COR-L47 (cell line): ENCODE measurements at places on chromosomes 3 and 15.
A peak's percentile ranks its signal among the peaks of the same experiment; 100 is the strongest.

GRCh38 chr3:94431876-94432570 is 369.2 kb downstream of the NSUN3 start:
- DNase-seq, result no peak

DNA sequence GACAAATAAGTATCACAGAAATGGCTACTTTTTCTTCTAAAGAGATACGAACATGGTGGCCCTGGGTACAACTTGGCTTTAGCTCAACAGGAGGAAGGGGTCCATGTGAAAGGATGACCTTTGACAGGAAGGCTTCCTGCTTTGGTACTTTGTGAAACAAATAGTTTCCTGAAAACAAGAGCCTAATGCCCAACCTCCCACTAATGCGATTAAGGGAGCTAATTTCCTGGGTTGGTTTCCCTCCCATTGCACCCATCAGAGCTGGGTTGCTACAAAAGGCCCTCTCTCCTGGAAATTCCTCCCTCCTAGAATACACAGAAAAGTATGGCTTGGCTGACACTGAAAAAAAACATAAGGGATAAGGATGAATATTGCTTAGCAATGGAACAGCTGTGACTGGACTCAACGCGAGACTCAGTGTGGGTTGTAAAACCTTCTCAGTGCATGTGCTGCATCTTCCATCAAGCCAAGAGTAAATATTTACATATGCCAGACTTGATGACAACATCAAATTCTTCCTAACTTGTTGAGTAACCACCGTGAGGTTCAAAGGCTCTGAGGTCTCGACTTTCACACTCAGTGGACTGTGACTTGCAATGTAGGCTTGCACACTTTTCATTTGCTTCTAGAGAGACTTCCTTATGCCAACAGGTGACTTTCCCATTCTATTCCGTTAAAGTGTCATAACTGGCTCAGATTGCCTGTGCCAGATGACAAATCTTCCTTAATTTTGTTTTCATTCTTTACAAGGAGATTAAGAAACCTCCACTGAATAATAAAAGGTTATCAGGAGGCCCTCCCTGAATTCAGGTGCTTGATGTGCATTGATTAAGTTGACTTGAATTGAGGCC is 60.1 kb downstream of the ADAMTS9 start:
- DNase-seq, result no peak

- DNase-seq, result no peak
Measured at GRCh38 chr3:123336001-123336400, 112.9 kb downstream of the ADCY5 start.

- no peak for DNase-seq
Measured at GRCh38 chr3:32909999-32910398, 41.4 kb upstream of the CCR4 start.

DNA sequence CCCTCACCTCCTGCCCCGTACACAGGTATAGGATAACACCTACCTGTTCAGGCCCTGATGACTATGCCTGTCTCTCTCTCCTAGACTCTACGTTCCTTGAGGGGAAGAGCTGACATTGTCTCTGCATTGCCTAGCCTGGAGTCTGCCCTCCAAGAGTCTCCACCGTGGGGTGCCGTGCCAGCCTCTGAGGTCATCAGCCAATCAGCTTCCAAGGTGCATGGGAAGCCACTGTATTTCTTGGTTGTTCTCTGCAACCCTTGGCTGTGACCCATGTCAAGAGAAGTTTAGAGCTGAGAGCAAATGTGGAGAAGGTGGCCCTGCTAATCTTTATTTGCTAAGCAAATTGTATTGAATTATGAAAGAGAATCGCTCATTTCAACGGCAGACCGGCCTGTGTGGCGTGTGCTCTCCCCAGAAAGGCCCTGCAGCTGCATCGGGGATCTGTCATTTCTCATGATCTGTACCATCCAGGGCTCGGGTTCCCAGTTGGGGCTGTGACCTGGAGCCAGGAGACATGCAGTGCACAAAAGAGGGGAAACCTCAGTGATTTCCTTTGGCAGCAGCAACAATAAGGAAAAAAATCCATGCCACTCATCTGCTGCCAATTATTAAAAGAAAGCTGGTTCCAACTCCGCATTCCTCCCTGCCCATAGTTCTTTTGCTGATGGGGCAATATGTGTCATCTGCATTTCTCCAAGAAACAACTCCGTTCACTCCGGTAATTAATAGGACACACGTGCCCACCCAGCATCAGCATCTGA is 182.2 kb downstream of the MEGF11 start:
- no peak for DNase-seq

GRCh38 chr3:43921056-43921648 is 230.4 kb downstream of the ABHD5 start:
- DNase-seq, result no peak

GRCh38 chr3:127820826-127821313 is 1.4 kb downstream of the MGLL start:
- DNase-seq, result peak; percentile 43

DNA sequence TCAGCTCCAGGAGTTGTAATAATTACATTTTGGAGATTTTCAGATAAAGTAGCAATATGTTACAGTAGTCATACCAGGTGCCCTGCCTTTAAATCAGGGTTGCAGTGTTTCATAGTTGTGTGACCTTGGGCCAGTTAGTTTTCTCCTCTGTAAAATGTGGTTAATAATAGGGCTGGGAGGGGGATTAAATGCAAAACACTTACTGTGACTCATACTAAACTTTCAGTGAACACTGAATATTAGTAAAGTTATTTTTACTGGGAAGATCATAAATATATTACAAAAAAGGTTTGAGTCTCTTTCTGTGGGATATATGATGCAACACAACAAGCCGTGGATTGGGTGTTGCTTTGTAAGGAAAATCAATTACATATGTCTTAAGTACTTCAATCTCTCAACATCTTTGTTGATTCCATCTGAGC is 1.1 kb upstream of the EBLN2 start:
- no peak for DNase-seq

DNA sequence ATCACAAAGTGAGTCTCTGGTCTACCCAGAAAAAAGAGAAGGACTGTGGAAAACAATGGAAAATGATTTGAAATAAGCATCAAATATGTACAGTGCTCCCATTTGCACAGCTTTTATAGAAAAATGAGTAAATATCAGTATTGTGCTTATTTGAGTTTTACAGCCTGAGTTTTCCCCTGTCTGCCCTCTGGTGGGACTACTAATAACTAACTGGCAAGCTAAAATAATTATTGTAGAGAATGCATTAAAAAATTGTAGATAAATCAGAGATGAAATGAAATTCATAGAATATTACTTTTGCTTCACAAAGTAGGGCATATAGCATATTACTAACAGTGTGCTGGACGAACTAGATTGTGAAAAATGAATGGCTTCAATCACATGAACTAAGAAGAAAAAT is 287.1 kb downstream of the NAALADL2 start:
- DNase-seq, result no peak

DNA sequence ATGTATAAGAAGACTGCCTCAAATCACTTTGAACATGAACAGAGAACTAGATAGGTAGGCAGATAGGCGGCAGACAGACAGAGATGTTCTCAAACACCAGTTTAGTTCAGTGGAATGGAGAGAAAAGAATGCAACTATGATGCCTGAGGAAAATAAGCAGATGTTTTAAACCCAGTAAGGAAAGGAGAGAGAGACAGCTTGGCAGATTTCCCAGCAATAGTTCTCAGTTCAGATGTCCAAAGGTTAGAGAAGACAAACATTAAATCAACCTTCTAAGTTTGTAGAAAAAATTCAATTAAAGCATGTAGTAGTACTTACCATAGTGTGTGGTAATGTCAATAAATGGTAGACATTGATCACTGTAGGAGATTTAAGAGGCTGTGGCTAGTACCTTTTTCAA is 209.6 kb upstream of the PFN2 start:
- no peak for DNase-seq

- DNase-seq, result no peak
Measured at GRCh38 chr3:128070898-128071591, 18.8 kb downstream of the SEC61A1 start.

DNA sequence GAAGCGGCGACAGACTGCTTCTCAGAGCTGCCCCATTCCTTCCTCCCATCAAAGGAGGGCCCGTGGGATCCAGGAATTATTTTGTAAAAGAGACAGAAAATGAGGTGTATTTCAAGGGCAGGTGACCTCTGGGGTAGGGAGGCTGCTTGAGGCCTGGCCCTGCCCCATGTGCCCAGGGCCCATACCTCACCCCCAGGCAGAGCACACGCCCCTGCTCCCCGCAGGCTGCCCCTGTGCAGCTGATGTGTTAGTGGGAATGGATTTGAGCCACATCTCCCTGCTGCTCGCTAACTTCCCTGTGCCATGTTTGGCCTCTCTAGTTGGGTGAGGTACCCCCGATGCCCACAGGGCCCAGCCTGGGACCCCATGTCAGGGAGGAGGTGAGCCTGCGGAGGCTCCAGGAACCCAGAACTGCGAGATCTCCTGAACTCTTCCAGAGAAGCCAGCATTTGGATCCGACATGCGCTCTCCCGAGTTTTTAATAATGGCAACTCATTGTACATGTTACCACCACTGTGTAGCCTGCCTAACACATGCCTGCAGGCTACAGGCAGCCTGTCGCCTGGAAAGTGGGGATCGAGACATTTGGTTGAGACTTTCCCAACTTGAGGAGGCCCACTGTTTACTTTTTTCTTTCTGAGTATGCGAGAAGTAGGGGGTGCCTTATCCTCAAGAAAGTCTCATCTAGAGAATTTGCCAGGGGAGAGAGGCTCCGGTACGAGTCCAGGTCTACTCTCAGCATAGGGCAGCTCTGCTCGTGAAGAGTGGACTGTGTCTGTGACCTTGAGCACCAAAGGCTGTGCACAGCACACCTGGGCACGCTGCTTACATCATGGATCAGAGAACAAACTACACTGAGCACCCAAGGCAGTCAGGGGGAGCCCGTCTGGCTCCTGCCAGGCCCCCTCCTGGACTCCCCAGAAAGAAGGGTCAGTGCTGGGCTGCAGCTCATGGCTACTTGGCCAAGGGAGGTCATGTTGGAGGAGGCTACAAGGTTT is 36.1 kb downstream of the PCSK6 start:
- no peak for DNase-seq

DNA sequence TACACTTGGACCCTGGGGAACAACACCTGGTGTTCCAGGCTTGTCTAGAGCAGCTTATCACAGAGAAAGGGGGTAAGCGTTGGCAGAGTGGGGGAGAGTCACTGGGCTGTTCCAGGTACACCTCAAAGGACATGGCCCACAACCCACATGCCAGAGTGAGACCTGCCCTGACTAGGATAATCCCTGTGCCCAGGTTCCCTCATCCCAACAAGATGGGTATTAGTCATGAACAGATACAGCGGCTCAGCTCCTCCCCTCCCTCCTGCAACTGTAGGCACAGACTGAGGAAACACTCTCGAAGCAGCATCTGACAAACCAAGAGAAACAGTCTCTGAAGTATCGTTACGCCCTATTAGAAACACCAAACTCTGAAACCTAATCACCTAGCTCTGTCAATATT is 32.1 kb upstream of the RPS17 start:
- no peak for DNase-seq

- no peak for DNase-seq
Measured at GRCh38 chr3:19348941-19349564, 200.7 kb downstream of the KCNH8 start.

DNA sequence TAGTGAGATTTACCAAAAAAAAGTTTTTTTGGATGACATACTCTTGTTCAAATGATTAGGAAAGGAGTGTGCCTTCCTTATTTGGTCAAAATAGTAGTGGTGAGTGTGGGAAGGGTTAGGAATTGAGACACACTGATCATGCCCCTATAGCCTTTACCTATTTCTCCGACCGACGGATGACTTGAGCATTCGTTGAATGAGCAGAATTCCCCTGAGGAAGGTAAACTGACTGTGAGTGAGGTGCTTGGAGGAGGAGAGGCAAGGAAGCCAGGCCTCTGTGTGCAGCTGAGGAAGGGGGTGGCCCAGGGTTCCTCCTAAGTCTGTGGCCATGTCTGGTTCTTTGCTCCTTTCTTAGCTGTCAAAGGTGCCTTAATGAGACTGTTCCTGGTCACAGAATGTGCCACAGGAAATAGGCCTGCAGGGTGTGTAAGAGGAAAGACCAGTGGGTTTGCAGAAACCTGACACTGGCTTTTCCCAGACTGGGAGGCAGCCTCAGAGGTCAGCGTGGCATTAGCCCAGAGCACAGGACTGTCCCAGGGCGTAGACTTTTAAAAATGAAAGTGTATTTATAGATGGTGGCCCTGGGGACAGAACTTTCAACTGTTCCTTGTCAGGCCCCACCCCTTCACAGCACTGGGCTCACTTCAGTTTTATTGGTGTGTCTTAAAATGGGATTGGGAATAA is 307.7 kb upstream of the C2CD4B start:
- no peak for DNase-seq

- no peak for DNase-seq
Measured at GRCh38 chr3:189721873-189722665, 90.9 kb downstream of the TP63 start.

GRCh38 chr15:100147828-100148227 is 193.9 kb downstream of the ADAMTS17 start:
- no peak for DNase-seq

DNA sequence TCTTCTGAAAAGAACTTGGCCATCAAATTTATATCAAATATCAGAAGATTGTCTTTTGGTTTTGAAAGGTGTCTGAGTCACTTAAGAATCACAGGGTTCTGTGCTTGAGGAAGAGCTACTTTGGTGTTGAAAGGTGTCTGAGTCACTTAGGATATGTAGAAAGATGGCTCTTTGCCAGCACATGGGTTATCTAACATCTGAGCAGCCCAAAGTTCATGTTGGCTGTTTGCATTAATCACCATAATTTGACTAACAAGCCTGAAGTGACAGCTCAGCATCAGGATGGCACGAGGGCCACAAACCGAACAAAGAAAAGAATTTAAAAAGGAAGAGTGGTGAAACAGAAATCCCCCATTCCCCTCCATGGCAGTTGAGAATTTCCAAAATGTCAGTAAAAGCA is 190.5 kb upstream of the CMC1 start:
- DNase-seq, result no peak

DNA sequence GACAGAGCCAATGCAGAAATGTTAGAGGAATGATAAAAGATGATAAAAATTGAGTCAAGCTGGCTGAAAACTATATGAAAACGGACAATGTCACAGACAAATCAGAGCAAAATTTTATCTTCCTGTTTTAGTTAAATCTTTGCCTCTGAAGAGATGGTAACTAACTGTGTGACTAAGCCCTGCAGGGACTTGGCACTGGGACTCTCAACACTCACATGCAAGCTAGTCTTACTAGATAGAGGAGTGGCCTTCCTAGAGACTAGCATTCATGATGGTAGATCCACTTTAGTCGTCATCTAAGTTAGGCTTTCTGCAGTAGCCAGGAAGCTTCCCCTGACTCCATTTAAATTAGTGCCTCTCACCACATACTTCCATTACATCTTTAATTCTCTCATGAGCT is 4.1 kb downstream of the CCDC191 start:
- DNase-seq, result no peak

DNA sequence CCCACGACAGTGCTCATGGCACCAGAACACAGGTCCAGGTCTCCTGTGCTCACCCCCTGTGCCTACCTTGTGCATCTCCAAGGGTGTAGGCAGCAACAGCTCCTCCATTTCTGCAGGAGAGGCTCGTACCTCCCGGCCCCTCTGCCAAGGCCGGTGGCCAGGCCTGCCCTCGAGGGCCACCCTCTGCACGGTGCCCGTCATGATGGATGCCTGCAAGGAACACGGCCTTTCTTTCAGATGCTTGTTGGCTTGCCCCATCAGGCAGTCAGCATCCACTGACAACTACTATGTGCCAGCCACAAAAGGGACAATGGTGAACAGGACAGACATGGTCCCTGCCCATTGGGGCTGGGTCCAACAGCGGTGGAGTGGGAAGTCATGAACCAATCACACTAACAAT is 43.8 kb downstream of the GRIP2 start:
- DNase-seq, result no peak

GRCh38 chr15:56770173-56770572 is 36.9 kb upstream of the ZNF280D start:
- DNase-seq, result no peak

- no peak for DNase-seq
Measured at GRCh38 chr3:77605865-77606264, 566.0 kb downstream of the ROBO2 start.
